ENCODE measurements at places on chromosomes 1 and 21.

- H3K27me3 ChIP-seq, result no peaks in the 10 kb centered on the region
- H3K36me3 ChIP-seq, result no peaks in the 10 kb centered on the region
- no peak overlapping the region for H3K27ac ChIP-seq
- H3K4me1 ChIP-seq, result no peaks in the 10 kb centered on the region
Observed at GRCh38 chr21:39645331-39645730, 32.6 kb downstream of the B3GALT5 start.

DNA sequence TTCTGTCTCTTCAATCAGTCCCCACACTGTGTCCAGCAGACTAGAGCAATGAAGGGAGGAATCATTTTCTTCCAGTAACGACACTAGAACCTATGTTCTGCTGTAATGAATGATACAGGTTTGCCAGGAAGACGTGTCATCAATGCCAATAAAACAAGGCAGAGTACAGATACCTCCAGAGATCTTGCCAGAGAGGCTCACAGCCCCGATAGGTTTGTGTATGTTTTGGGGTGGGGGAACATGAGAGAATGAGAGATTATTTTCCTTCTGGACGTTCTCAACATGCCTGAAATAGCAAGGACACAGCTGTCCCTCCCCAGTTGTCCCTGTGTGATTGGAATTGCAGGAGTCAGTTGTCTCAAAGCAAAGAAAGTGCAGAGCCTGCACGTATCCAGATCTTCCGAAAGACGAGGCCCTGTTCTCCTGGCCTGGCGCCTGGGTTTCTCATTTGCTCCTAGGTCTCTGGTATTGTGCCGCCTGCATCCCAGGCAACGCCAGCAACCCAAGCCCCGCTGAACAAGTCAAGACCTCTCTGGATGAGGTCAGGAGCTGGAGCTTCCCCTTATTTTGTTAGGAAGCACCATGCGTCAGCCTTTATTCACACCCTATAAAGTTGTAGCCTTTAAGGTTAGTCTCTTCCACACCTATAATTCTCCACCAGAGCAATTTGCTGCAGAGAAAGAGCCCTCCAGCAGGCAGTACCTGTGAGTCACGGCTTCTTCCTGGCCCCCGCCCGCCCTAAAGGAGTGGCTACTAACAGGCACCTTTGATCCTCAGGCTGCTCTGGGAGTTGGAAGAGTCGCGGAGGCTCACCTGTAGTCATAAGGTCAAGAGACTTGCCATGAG, 130.5 kb downstream of the TOMM20 start:
- DNase-seq, result no peak
- H3K27me3 ChIP-seq, result no peaks in the 10 kb centered on the region
- peak overlapping the region; percentile 95 for H3K27ac ChIP-seq
- H3K36me3 ChIP-seq, result no peaks in the 10 kb centered on the region
- no peak overlapping the region for H3K4me3 ChIP-seq

DNA sequence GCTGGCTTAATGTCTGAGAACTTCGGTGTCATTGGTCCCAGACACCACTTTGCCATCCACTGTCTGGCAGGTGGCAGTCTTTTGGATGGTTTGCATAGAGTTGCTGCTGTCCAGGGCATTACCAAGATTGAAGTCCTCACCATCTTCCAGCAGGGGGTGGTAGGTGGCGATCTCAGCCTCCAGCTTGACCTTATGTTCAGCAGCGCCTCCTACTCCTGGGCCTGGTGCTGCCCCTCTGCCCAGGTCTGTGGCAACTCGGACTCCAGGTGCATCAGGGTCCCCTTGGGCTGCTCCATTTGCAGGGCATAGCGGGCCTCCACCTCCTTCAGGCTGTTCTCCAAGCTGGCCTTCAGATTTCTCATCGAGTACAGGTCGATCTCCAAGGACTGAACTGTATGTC, 573.3 kb upstream of the NCAM2 start:
- H3K4me3 ChIP-seq, result no peak overlapping the region
- H3K27ac ChIP-seq, result no peak overlapping the region
- H3K36me3 ChIP-seq, result no peaks in the 10 kb centered on the region
- no peak for DNase-seq
- H3K4me1 ChIP-seq, result no peaks in the 10 kb centered on the region

GRCh38 chr1:237799762-237800474, 90.8 kb downstream of the ZP4 start:
- no peaks in the 10 kb centered on the region for H3K4me1 ChIP-seq
- peak; percentile 54 for DNase-seq
- H3K4me3 ChIP-seq, result no peak overlapping the region
- H3K27me3 ChIP-seq, result no peaks in the 10 kb centered on the region

DNA sequence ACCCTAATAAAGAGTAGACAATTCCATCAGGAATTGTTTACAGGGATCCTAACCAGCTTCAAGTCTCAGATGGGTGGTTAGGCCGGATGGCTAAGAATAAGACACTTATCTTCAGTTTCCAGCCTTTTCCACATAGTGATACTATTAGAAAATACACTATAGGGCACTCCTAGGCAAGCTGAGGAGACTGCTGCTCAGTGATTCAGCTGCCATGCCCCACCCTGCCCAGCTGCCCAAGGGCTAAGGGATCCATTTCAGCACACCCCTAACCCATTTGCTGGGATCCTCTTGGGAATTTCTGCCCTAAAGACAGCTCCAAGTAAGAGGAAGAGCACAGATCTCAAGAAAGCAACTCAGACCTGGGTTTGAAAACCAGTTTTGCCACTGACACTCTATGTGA, 31.9 kb downstream of the PLPP3 start:
- peak overlapping the region; percentile 82 for H3K27ac ChIP-seq
- H3K4me3 ChIP-seq, result no peak overlapping the region
- H3K36me3 ChIP-seq, result no peaks in the 10 kb centered on the region
- H3K27me3 ChIP-seq, result no peaks in the 10 kb centered on the region

DNA sequence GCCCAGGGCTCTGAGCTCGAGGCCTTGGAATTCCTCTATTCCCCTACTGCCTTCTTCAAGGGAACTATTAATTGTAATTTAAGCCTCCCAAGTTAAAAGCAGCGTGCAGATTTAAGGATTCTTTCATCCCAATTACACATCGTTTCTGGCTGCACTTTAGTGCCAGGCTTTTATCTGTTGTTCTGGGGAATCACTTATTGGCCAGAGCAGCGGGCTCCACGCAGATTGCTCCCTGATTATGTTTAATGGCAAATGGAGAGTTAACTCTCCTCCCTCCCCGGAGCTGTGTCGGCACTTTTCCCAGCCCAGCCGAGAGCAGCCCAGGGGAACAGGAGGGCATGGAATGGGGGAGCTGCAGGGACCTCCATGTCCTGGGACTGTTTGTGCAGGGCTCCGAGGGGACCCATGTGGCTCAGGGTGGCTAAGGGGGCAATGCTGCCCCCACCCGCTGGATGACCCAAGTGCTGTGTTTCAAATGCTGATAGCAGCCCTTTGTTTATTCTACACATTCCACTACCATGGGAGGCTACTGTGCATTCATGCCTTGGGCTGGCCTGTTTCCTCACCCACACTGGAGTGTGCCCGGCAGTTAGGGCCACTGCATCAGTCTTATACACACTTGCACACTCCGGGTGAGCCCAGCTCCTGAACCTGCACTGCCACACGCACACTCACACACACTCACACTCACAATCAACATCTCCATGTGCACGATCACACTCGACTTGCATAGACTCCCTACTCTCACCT, 93.3 kb upstream of the POU3F1 start:
- H3K27ac ChIP-seq, result no peak overlapping the region
- no peaks in the 10 kb centered on the region for H3K36me3 ChIP-seq
- H3K4me1 ChIP-seq, result no peaks in the 10 kb centered on the region
- H3K27me3 ChIP-seq, result peaks cover 3% of the 10 kb centered on the region
- no peak for DNase-seq

- no peak for DNase-seq
- no peak overlapping the region for H3K4me3 ChIP-seq
- H3K36me3 ChIP-seq, result no peaks in the 10 kb centered on the region
- H3K27me3 ChIP-seq, result no peaks in the 10 kb centered on the region
Observed at GRCh38 chr1:2335721-2336455, 55.5 kb downstream of the MORN1 start.

- H3K27me3 ChIP-seq, result no peaks in the 10 kb centered on the region
- peak overlapping the region; percentile 50 for H3K27ac ChIP-seq
- H3K4me3 ChIP-seq, result no peak overlapping the region
- peaks cover 17% of the 10 kb centered on the region for H3K36me3 ChIP-seq
- no peak for DNase-seq
- peaks cover 17% of the 10 kb centered on the region for H3K4me1 ChIP-seq
Observed at GRCh38 chr1:26782521-26783212, 5.1 kb upstream of the PIGV start.

- no peaks in the 10 kb centered on the region for H3K4me1 ChIP-seq
- H3K36me3 ChIP-seq, result no peaks in the 10 kb centered on the region
- H3K4me3 ChIP-seq, result no peak overlapping the region
- H3K27me3 ChIP-seq, result no peaks in the 10 kb centered on the region
Observed at GRCh38 chr1:30675761-30676160, 47.6 kb downstream of the MATN1 start.

GRCh38 chr1:24727501-24728216, 17.6 kb upstream of the CLIC4 start:
- no peak for DNase-seq
- H3K27ac ChIP-seq, result peak overlapping the region; percentile 32
- H3K36me3 ChIP-seq, result no peaks in the 10 kb centered on the region
- H3K4me1 ChIP-seq, result no peaks in the 10 kb centered on the region

DNA sequence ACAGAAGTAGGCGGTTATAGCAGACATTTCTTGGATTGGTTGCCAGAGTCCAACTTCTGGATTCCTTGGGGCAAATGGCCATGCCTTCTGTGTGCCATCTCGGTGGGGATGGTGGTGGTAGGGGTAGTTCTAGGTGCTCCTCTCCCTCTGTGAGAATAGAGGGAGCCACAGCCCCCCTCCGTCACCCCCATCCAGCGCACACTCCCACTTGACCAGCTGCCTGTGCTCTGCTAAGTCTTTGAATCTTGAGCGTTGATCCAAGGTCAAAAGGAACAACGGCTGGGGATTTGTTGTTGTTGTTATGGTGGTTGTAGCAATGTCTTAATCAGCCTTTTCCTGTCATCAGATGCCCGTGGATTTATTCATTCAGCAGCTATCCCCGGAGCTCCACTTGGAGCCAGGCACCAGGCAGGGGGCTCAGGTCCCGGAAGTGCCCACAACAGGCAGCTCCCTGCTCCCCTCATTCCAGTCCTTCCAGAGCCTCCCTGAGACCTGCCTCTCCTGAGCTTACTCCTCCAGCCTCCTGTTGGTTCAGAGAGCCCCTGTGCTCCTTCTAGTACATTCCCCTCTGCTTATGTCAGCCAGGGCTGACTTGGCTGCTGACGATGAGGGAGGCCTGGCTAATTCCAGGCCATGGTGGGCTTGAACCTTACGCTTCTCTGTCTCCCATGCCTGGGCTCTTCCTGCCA, 146.6 kb upstream of the WNT4 start:
- H3K4me1 ChIP-seq, result no peaks in the 10 kb centered on the region
- H3K36me3 ChIP-seq, result no peaks in the 10 kb centered on the region
- H3K27ac ChIP-seq, result no peak overlapping the region
- peak; percentile 25 for DNase-seq
- H3K4me3 ChIP-seq, result no peak overlapping the region

DNA sequence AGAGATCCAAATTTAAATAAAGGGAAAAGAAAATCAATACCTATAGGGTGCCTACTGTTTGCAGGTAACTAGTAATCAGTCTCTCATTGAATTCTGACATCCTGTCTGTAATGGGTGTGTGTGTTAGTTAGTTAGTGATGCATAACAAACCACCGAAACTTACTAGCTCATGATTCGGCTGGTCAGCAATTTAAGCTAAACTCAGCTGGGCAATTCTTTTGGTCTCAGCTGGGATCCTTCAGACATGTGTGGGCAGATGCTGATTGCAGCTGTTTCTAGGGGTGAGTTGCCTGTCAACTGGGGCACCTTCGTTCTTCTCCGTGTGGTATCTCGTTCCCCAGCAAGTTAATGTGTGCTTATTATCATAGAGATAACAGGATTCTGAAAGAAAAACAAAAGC, 40.2 kb upstream of the ZNF124 start:
- H3K4me1 ChIP-seq, result peaks cover 6% of the 10 kb centered on the region
- H3K4me3 ChIP-seq, result no peak overlapping the region
- H3K27me3 ChIP-seq, result no peaks in the 10 kb centered on the region
- H3K36me3 ChIP-seq, result no peaks in the 10 kb centered on the region
- no peak for DNase-seq

DNA sequence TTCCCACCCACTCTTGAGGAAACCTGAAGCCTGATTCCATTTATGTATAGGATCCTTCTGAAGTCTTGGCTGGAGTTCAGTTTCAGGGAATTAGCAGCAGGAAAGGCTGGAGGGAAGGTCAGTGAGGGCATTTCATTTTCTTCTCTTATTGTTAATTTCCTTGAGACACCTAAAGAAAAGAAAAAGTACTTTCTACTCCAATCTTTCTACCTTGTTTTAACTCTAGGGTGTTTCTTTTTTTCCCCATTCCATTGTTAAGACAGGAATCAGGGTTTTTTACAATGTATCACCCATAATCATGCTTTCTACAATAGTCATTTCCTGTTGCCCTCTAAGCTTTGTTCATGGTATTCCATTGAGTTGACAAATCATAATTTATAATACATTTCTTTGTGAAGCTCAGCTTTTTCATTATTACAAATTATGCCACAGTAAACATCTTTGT, 27.4 kb downstream of the SNRPE start:
- H3K27ac ChIP-seq, result no peak overlapping the region
- no peaks in the 10 kb centered on the region for H3K27me3 ChIP-seq
- H3K4me1 ChIP-seq, result no peaks in the 10 kb centered on the region

- H3K36me3 ChIP-seq, result no peaks in the 10 kb centered on the region
- no peak overlapping the region for H3K27ac ChIP-seq
- no peak for DNase-seq
Observed at GRCh38 chr1:93649231-93649630, 32.4 kb downstream of the BCAR3 start.

DNA sequence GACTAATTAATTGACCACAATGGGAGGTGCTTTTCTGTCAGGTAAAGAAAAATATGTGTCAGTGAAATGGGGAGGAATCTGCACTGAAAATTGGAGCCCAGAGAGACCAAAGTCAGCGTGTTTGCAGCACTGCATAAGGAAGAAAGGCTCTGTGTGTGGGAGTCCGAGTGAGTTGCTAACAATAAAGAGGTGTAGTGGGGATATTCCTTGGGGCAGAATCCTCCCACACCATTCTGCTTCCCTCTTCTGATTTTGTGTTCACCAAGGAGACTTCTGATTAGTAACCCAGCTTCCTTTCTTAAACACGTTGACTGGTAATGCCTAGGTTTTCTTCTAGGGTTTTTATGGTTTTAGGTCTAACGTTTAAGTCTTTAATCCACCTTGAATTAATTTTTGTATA, 240.5 kb downstream of the RPS6KC1 start:
- no peaks in the 10 kb centered on the region for H3K27me3 ChIP-seq
- no peaks in the 10 kb centered on the region for H3K36me3 ChIP-seq
- no peaks in the 10 kb centered on the region for H3K4me1 ChIP-seq
- DNase-seq, result no peak

DNA sequence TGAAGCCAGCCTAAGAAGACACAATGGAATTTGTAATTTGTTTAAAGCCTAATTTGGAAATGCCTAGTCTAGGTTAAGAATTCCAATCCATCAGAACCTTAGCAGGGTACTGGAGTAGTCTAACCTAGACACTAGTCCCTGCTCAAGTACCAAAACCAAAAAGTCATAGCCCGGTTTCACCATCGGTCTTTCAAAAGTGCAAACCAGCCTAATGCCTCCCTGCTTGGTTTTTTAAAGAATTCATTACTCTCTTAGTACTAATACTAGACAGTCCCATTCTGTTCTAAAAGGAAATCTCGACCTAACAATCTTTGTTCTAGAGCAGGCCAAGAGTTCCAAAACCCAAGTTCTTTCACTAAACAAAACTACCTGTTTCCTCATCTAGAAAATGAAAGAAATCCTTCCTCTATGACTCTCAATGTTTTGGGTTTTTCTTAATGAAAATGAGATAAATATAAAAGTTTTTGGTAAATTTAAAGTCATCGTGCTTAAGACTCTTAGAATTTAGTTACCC, 2.6 kb downstream of the PUM1 start:
- no peak for DNase-seq
- peaks cover 38% of the 10 kb centered on the region for H3K4me1 ChIP-seq
- peak overlapping the region; percentile 28 for H3K27ac ChIP-seq

- peaks cover 4% of the 10 kb centered on the region for H3K4me1 ChIP-seq
- H3K36me3 ChIP-seq, result peaks cover 5% of the 10 kb centered on the region
- no peak overlapping the region for H3K27ac ChIP-seq
Observed at GRCh38 chr1:19373211-19374082, 61.3 kb downstream of the SLC66A1 start.

Measured in liver (tissue), 10 donors.